Tibial nerve (tissue), 4 donors: ENCODE measurements at places on chromosomes 1 and 21. TPM values are rescaled to one million over a fixed set of nuclear protein-coding genes. Genes with fewer than 3 reads are reported as not detected.

DNA sequence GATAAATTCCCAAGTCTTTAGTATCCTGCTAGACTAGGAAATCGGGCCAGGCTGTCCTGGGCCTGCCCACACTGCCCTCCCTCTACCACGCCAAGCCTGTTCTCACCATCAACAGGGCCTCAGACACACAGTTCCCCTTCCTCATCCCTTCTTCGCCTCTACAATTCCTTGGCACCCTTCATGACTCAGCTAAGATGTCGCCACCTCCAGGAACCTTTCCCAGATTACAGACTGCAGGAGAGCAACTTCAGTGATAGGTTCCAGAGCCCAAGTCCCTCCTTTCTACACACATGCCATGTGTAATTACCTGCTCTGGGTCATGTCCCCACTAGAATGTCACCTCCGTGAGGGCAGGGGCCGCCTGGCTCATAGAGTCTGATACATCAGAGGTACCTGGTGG lies 3.3 kb downstream of the RIMS3 start:
- DNase-seq = no peak

DNA sequence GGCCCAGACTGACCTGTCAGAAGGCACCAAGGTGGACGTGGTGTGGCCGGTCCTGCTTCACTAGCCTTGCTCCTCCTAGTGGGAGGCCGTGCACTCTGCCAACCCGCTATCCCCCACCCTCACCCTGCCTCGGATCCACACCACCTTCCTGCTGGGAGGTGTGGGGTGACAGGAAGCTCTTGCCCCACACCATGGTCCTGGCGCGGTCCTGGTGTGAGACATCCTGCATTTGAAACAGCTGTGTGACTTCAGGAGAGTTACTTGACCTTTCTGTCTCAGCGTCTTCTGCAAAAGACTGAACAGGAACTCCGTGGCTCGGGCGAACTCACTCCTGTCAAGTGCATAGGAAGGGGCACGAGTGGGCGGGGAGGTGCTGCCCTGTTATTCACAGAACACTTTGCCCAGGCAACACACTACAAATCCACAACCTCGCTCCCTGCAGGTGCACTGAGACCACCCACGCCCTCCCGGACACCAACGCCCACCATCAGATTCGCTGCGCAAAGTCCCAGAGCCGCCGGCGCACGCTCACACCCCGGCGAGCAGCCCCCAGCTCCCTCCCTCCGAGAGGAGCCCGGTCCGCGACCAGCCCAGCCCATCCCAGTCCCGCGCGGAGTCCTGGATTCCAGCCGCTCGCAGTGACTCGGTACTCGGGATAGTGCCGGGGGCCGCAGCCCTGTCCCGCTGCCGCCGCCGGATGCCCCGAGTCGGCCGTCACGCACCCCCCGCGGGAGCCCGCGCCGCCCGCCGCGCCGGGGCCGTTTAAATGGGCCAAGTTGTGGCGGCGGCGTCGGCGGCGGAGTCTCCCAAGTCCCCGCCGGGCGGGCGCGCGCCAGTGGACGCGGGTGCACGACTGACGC lies at the start of gene SAMD11:
Gene SAMD11, plus strand, starts transcription at position 793 of the 860 bp plus-strand sequence. CDS start 509 bp downstream, outside the sequence.
- DNase-seq = peak; percentile 68

DNA sequence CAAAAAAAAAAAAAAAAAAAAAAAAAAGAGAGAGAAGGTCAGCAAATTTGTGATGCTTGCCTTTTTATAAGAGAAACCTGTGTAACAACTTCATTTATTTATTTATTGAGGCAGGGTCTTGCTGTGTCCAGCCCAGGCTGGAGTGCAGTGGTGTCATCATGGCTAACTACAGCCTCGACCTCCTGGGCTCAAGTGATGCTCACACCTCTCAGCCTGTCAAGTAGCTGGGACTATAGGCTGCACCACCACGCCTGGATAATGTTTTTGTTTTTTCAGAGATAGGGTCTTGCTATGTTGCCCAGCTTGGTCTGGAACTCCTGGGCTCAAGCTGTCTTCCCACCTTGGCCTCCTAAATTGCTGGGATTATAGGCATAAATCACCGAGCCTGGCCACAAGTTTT lies 42.4 kb downstream of the DHCR24 start:
- no peak for DNase-seq

DNA sequence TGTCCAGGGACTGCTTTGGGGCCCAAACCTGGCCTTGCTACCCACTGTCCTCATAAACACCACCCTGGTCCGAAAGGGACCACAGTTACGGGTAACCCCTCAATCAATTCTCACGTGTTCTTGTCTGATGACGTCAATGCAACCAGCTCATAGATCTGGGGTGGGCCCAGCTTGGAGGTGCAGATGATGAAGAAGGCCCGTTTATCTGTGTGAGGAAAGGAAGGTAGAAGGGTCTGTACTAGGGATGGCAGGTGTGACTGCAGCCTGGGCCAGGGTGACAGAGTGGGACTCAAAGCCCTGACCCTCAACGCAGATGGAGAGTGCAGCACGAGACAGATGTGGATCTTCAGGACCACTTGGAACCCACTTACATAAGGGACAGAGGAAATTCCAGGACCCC lies 22.1 kb downstream of the LRRC71 start:
- no peak for DNase-seq

DNA sequence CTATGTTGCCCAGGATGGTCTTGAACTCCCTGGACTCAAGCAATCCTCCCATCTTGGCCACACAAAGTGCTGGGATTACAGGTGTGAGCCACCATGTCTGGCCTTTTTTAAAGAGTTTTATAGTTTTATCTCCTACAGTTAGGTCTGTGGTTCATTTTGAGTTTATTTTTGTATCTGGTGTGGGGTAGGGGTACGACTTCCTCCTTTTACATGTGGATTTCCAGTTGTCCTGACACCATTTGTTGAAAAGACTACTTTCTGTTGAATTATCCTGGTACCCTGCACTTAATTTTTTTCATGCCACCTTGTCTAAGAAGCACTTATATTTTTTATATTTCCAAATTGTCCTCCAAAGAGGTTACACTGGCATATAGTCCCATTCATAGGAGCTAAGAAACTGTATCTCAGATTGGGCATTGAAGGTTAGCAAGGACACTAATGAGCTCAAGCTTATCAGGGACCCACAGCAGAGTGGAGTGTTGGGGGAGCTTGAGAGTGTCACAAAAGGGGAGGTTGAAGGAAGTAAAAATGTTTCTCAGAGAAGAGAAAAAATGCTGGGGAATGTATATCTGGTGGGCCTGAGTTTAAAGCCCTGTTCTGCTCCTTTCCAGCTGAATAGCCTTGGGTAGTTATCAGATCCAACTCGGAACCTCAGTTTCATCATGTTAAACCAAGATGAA lies 23.4 kb upstream of the MEF2D start:
- DNase-seq = no peak

DNA sequence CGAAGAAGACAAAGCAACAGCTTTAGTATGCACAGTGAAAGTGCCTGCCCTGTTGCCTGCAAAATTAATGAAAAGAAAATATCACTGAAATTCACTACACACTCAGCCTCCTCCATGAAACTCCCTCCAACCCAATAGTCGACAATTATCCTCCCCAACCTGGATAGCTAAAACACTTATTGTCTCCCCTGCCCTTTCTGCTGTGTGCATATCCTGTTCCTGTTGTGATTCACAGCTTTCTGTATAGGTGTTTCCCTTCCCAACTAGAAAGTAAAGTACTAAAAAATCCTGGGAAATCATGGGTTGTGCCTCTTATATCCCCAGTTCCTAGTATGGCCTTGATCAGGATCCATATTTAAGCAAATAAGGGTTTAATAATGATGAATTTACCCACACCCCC lies 412.1 kb downstream of the LTN1 start:
- DNase-seq = no peak

DNA sequence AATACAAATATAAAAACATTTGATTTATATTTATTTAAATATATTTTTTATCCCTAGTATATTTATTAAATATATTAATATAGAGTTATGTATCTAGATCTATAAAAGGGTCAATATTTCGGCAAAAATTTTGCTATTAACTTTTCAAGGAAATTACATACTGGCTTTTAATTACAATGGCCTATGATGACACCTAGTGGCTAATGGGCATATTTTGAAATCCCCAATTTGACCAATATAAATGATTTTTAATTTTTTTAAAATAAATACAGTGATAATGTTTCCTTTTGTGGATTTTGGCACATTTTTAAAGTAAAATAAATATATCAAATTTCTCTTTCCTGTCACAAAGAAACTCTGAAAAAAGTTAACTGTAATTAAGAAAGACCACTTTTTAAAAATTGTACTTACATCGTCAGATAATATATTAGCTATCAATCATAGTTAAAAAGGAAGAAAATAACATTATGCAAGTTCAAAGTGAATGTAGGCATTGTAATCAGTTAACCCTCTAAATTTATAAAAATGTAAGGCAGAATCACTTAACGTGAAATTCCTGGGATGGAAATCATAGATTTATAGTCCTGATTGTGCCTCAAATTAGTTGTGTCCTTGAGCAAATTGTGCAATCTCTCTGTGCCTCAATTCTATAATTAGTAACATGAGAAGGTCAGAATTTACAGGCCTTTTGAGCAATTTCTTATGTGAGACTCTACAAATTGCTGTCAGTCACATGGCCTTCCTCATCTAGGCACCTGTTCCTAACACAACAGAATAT lies 25.6 kb upstream of the RGS13 start:
- no peak for DNase-seq

DNA sequence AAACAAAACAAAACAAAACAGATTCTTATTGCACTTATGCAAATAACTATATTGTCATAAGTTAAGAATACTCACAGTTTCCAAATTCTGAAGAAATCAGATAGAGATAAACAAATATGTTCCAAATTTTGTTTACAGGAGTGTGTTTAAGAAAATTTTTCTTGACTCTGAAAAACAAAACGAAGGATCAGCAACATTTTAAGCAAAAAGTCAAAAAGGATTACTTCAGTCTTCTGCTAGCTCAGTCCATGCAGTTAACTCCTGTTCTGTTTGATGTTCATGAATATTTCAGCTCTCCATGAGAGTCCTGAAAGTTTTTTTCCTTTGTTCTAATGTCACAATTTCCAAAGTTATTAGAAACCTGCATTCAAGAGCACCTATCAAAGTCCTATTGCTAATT lies 33.2 kb upstream of the KLF18 start:
- no peak for DNase-seq

DNA sequence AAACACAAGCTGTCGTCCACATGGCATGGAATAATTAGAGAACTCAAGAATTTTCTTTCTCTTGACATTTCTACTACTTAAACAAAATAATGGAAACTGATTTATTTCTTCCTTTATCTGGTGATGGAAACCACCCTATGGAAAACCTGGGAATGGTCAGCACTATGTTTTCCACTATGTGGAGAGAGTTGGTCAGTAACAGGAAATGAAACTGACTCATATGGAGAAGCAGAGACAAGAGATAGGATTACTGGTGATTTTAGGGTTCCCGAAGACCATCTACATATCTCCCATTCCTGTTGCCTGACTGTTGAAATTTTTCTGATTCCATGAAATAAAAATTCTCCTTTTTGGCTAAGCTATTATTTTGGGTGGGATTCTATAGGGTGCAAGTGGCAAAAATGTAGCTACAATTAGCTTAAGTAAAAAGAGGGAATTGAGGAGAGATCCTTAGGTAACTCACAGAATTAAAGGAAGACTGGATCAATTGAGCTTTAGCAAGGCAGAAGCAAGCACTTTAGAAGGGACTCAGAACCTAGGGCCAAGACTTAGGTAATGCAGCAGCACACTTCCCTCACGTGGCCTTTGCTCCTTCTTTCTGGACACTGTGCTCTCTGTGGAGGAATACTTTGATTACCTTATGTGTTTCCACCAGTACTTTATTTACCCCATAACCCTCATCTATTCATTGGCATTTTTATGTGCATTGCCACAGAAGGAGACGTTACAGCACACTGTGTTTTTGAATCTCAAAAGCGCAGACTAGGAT lies 89.6 kb downstream of the LEPR start:
- DNase-seq = no peak

DNA sequence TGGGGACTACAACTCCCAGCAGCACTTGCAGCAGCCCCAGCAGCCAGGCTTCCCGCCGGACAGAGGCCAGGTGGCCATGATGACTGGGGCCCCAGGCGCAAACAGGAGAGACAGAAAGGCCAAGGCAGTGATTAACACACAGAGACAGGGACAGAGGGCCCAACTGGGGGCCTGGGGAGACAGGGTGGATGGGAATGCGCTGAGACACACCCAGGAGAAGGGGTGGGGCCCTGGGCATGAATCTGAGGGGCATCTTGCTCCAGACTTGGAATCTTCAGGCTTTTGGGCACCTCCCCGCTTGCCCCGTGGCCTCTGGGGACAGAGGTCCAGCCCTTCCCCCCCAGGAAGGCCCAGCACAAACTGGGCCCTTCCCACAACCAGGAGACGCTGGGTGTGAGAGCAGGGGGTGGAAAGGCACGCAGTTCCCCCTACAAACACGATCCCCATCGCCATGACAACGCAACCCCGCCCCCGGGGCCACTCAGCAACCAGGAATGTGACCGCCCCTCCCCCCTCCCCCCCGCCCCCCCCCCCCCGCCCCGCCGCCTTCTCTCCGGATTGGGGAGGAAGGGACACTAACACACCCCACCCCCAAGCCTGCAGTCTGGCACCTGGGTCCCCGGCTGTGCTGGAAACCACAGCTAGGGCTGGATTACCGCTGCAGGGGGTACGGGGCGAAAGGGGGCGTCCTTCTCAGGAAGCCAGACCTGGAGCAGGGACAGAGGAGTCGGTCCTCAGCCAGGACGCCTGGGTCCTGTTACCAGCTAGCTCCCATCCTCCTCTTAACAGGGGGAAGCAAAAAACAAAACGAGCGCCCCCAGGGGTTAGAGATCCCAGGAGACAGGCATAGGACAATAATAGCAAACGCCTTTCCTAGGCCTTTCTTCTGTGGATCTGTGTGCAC lies 4.5 kb downstream of the HDGF start:
- peak; percentile 96 for DNase-seq

DNA sequence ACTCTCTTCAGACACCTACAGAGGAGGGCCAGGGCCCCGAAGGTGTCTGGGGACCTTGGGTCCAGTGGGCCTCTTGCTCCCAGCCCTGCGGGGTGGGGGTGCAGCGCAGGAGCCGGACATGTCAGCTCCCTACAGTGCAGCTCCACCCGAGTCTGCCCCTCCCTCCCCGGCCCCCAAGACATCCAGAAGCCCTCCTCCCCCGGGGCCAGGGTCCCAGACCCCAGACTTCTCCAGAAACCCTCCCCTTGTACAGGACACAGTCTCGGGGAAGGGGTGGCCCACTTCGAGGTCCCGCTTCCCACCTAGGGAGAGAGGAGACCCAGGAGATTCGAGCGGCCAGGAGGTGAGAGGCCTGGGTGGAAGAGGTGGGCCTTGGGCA lies 3.7 kb downstream of the ADAMTSL4 start:
- no peak for DNase-seq

ZNF648 gene
- 1.5 TPM for total RNA-seq

S100B gene
- total RNA-seq = 755 TPM

C8A gene
- total RNA-seq = not detected

SYPL2 gene
- total RNA-seq = 3.5 TPM

RASAL2 gene
- total RNA-seq = 42.6 TPM

CYP4A11 gene
- total RNA-seq = not detected
